ENCODE measurements at places on chromosomes 5 and 9.

DNA sequence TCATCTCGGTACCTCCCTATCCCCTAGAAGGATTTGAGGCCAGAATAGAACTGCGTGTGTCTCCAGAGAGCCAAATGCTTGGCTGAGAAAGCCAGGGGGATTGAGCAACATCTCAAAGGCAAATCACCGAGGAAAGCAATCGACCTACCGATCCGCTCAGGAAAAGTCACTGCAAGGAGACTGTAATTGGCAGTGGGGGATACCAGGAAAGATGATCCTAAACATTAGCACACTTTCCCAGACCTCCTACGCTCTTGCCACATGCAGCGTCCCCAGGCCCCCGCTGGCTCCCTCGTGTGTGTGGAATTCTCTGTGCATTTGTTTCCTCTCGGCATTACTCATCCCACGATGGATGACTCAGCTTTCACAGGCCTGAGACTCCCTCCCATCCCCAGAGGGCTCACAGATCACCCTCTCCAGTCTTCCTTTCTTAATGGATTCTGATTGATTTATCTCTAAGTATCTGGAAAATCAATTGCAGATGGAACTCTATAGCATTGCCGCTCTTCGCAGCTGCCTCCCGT is 82.2 kb upstream of the ICE1 start:
- DNase-seq = no peak

- no peak for DNase-seq
Observed at GRCh38 chr5:136275601-136276000, 82.6 kb upstream of the SMIM32 start.

GRCh38 chr5:14663734-14664269 is 716 bp upstream of the OTULIN start:
- DNase-seq = peak; percentile 41

GRCh38 chr9:134403682-134404301 is 77.5 kb downstream of the RXRA start:
- no peak for DNase-seq

DNA sequence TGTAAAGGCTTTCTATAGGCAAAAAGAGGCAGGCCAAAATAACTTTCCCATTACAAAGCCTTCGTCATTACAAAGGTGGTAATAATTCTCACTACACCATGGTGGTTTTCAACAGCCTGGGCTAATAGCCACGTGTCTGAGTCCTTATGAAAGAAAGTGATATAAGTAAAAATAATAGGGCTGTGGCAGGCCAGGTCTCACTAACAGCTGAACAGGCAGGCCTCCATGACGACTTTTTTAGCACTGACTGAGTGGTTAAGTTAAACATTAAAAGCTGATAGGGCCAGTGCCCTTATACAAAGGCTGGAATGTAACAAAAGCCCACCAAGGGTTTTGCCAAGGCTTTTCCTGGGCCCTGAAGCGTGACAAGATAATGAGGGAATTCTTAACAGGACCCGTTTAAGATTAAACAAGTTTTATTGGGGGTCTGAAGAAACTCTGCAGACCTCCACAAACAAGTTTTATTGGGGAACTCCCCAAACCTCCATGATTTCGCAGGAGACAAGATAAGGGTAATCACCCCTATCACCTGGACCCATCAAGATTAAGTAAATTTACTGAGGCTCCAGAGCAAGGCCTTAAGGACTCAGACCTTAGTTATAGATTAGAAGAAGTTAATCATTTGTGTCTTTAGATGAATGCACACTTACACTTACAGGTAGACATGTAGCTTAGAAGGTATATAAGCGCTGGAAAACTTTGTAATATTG is 412.9 kb downstream of the CHSY3 start:
- DNase-seq = no peak

- peak; percentile 77 for DNase-seq
Observed at GRCh38 chr5:56910210-56910965, 992 bp downstream of the SETD9 start.

DNA sequence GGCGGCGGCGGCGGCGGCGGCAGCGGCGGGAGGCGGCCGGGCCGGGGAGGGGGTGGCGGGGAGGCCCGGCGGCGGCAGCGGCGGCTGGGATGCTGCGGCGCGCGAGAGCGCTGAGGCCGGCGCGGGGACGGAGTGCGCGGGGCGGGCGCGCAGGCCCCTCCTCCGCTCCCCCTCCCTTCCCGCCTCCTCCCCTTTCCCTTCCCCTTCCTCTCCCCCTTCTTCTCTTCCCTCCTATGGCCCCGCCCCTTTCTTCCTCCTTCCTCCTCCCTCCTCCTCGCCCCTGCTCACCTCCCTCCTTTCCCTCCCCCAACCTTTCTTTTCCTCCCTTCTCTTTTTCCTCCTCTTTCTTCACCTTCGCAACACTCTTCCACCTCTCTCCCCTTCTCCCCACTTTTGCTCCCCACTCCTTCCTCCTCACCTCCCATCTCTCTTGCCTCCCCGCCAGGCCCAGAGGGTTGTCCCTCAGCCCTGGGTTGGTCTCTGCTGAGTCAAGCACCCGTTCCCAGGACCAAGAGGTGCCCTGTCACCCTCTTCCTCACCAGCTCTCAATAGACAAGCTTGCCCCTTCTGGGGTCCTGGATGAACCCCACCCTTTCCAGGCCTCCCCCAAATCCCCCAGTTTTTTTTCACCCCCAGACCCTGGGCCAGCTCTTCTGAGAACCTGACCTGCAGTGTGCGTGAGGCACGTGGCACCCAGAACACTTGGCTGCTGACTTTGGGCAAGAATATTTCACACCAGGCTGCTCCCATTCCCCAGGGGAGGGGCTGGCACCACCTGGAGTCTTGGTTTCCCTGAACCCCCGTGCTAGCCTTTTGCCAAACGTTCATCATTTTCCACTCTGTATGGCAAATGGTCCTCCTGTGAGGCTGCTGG is at the start of gene SEMA4D:
Gene SEMA4D, minus strand, starts transcription at position 136 of the 874 bp plus-strand sequence. CDS start 92,657 bp downstream, outside the sequence.
- peak; percentile 66 for DNase-seq

DNA sequence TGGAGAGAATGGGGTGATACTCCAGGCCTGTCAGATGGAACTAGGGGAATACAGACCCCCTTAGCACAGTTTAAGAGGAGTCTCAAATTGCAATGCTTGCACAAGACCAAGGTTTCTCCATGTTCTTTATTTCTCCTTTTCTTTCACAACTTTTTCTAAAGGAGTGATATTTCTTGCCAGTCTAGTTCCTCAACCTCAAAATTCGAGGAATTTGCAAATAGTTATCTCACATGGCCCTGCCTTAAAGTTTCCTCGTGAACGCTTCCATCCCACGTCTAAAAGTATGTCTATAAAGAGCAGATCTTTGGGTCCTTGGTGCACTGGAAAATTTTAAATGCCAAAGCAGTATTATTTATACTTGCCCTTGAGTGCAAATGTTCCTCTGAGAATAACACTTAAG is 373.8 kb upstream of the KLF4 start:
- no peak for DNase-seq

DNA sequence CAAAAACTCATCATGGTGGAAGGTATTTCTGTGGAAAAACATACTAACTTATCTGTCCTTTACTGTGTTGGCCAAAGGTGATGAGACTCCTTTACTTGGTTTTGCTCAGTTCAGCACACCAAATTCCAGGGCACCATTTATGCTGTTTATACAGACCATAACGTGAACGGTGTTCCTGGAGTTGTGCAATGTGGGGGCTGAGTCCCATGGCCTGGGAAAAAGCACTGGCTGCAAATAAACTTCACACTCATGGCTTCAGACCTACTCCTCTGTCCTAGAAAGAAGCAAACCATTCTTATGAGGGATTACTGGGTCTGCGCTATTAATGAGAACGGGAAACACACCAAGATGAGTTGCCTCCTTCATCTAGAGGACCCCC is 10.4 kb downstream of the FREM1 start:
- DNase-seq = no peak

GRCh38 chr5:28766565-28767158 is 1728.3 kb upstream of the CDH9 start:
- DNase-seq = peak; percentile 70

- DNase-seq = no peak
Observed at GRCh38 chr5:138875946-138876345, 811 bp upstream of the LRRTM2 start.

- no peak for DNase-seq
Observed at GRCh38 chr5:96657068-96657467, 5.1 kb upstream of the CAST start.

DNA sequence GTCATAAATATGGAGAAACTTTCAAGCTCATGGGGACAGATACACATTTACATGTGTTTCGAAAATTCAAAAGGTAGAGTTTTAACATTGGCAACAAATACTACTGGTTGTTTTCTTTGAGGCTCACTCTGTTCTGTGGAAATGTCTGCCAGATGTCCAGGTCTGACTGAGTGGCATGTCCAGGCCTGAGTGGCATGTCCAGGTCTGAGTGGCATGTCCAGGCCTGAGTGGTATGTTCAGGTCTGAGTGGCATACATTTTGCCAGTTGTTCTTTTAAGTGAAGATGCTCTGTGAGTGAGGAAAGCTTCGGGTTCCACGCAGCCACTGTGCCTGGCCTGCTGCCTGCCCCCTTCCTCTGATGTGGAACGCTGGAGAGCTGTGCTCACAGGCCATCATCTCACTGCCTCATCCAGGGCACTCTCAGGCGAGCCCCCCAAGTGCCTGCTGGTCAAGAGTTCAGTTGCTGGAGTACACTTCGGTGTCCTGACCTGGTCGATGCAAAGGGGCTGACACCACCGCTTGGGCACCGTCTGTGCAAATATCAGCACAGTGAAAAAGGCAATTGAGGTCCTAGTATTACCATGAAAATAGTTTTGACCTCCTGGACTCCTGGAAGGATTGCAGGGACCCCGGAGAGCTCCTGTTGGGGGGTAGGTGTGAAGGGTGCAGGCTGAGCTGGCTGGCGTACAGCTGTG is 89.9 kb downstream of the EHMT1 start:
- DNase-seq = no peak

GRCh38 chr5:170636206-170636605 is 132.4 kb downstream of the KCNIP1 start:
- no peak for DNase-seq

DNA sequence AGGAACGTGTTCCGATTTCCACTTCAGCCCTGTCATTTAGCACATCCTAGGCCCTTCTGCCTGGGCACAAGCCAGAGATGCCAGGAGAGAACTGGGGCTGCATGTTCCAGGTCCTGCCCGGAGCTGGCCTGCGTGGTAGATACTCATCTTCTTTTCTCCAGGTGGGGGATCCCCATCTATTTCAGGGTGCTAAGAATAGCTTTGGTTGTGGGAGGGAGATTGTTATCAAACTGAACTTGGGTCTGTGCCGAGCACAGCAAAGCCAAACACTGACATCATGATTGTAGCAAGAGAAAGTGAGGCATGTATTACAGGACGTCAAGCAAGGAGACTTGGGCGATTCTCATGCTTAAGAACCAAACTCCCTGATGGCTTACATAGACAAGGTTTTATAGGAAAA is 18.2 kb downstream of the C9orf153 start:
- no peak for DNase-seq

DNA sequence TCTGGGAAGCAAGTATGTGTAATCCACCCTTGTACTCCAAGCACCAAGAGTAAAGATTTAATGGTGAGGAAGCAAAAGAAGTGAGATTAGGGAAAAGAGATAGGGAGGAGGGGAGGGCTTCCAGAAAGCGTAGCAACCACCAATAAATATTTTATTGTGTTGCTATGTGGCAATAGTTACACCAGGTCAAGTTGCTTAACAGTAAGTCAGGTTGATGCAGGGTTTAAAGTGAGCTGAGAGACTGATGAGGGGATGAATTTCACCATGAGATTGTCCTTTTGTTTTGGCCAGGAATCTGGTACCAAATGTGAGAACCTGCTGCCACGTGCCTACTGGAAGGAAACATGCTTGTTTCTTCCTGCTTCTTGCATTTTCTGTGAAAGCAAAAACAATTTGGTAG is 62.7 kb downstream of the PCSK5 start:
- no peak for DNase-seq

- no peak for DNase-seq
Observed at GRCh38 chr5:141354900-141355469, at the start of gene PCDHGA4. PCDHGA4 (plus strand) TSS chr5:141355021; CDS start chr5:141355108, 87 bp downstream.

GRCh38 chr5:172097356-172097755 is 90.7 kb downstream of the STK10 start:
- no peak for DNase-seq

DNA sequence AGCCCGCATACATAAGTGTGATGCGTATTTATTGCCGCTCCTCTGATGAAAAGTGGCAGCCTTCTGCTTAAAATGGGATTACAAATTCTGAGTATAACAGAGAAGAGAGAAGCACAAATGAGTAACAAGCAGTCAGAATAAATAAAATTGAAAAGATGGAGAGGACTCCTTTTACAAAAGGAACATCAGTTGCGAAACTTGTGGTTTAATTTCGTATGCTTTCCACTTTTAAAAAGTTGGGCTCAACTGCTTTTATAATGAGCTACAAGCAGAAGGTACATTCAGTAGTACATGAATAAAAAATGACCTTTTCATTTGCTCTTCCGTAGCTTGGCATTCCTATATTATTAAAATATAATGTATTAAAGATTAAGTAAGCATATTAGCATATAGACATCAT is 320.0 kb downstream of the FBXL17 start:
- no peak for DNase-seq

GRCh38 chr9:104556830-104557634 is 11.9 kb upstream of the OR13C8 start:
- DNase-seq = no peak
